ENCODE measurements at places on chromosomes 13 and 19.

DNA sequence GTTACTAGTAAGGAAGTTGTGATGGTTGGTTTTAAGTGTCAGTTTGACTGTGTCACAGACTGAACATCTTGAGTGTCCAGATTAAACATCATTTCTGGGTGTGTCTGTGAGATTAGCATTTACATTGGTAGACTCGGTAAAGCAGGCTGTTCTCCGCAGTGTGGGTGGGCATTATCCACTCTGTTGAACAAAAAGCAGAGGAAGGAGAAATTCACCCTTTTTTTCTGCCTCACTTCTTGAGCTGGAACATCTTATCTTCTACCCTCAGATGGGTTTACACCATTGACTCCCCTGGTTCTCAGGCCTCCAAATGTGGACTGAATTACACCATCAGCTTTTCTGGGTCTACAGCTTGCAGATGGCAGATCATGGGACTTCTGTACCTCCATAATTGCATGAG is 63.7 kb upstream of the ZDHHC20 start:
- DNase-seq, result no peak

DNA sequence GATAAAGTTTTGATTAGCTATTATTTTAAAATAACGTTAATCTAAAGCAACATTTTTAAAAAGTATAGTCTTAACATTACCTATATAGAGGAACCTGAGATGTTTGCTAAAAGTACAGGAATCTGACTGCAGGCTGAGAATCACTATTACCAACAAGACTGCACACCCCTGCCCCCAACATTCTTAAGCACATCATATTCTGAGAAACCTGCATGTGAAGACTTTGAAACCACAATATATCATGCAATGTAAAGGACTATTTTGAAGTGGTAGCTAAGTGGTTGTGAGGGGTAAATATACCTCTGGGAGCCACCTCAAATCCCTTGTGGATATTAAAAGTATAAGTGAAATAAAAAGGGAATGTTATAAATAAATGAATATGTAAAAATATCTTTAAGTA is 119.0 kb upstream of the KLF12 start:
- DNase-seq, result no peak

DNA sequence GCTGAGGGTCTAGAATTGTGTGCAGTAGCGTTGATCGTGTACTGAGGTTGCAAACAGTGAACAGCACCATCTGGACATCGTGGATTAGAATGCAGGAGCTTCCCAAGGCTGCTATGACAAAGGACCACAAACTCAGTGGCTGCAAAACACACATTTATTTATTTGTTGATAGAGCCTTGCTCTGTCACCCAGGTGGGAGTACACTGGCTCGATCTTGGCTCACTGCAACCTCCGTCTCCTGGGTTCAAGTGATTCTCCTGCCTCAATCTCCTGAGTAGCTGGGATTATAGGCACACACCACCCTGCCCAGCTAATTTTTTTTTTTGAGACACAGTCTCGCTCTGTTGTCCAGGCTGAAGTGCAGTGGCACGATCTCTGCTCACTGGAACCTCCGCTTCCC is 2.3 kb upstream of the UHRF1 start:
- no peak for DNase-seq

- DNase-seq, result peak; percentile 52
These were observed 12.1 kb upstream of the PSMD8 start for GRCh38 chr19:38362076-38362945.

GRCh38 chr19:58474291-58474996 is 1.7 kb upstream of the ZNF446 start:
- DNase-seq, result no peak

GRCh38 chr13:77554069-77554468 is 18.6 kb downstream of the SCEL start:
- no peak for DNase-seq

DNA sequence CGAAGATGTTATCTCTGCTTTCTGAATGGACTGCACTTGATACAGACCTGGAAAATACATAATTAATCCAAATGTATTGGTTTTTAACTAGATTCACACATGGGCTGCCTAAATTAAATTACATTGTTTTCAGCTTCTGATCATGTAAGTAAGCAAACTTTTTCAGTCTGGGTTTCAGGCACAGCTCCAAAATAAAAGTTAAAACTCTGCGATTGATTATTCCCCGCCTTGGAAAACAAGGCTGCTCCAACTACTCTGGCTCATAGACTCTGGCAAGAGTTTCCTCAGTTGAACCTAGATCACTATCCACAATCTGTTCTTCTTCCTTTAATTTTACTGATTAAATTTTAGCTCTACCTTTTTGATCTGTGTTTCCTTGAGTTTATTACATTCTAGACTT is 526.0 kb upstream of the SPRY2 start:
- DNase-seq, result no peak

DNA sequence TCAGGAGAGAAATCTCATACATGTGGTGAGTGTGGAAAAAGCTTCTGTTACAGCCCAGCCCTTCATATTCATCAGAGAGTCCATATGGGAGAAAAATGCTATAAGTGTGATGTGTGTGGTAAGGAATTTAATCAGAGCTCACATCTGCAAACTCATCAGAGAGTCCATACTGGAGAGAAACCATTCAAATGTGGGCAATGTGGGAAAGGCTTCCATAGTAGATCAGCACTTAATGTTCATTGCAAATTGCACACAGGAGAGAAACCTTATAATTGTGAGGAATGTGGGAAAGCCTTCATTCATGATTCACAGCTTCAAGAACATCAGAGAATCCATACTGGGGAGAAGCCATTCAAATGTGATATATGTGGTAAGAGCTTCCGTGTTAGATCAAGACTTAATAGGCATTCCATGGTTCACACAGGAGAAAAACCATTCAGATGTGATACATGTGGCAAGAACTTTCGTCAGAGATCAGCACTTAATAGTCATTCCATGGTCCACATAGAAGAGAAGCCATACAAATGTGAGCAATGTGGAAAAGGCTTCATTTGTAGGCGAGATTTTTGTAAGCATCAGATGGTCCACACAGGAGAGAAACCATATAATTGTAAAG is 15.2 kb downstream of the ZNF221 start:
- DNase-seq, result no peak

GRCh38 chr19:41883463-41883820 is 458 bp downstream of the ARHGEF1 start:
- no peak for DNase-seq

GRCh38 chr13:55263045-55263444 is 1877.7 kb upstream of the PRR20A start:
- no peak for DNase-seq

DNA sequence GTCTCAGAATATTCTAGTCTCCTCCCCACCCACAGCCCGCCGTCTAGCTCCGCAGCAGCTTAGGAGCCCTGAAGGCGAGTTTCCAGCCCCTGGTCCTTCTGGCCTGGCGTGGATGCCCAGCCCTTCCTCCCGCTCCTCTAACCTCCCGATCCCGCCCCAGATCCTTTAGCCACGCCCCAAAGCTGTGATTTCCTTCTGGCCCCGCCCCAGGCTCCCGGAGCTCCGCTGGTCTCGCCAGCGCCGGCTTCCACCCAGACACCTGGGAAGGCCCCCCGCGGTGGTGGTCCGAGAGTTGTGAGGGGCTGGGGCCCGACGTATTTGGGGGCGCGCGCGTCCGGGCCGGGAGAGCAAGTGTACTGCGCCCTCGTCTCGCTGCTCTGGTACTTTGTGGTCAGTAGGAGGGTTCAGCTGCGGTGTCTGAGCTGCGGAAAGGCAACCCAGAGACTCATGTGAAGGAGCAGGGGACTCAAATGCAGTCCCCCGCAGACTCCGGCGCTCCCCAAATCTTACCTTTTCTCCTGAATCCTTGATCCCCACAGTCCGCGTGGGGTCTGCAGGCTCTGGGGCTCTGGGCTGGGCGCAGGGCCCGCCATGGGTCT is at the start of gene CGB7:
Gene CGB7 (minus strand): TSS at position 114 of the 599 bp plus-strand sequence. CDS start 2,374 bp downstream, outside the sequence.
- DNase-seq, result peak; percentile 26

DNA sequence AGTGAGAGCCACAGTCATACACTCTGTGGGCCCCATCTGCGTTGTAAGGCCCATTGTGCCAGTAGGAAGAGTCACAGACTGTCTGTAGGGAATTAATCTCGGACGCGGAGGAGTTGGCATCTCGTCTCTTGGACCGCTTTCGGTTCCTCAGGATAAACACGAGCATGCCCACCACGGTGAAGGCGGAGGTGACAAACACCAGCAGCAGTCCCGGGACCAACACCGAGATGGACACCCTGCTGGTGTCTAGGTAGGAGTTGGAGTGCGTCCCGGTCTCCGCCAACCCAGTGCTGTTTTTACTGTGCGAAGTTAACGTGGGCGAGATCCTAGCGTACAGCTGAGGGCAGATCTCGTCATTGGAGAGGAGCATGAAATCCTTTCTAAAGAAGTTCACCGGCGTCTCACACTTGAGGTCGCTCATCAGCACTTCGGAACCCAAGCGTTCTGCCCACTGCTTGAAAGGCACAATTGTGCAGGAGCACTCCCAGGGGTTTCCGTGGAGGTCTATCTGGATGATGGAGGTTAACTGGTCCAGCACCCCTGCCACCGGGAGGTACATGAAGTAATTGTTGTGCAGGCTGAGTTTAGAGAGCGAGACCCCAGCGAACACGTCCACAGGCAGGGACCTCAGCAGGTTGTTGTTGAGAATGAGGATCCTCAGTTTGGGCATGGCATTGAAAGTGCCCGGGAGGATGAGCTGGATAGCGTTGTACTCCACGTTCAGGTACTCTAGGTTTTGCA is 2.7 kb downstream of the SLITRK1 start:
- DNase-seq, result no peak

Data from LoVo (cell line).